ENCODE measurements at places on chromosomes 5 and 9.

DNA sequence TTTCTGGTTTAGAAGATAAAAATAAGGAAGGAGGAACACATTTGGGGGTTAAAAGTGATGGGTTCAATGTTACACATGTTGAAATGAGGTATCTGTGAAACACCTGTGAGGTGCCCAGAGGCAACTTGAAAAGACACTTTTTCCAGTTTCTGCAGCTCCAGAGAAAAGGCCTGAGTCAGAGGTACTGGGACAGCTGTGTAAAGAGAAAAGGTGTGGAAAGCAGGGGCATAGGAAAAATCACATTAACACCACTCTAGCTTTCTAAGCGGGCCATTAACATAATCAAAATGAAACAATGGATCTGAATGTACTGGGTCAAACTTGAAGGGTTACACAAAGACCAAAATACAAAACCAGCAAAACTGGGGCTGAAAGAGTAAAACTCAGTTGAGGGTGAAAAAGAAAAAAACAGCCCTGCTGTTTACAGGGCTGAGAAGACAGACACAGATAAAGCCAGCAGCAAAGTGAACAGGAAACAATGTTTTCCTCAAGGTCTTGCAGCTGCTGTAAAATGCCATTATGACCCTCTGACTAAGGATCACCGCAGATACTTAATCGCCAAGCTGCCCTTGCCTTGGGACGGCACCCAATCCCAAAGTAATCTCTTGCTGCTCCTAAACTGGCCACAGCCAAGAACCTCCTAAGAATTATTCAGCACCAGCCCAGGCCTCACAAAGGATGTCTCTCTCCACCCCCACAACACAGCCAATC, 104.7 kb downstream of the DROSHA start:
- no peak for DNase-seq

GRCh38 chr5:80034559-80034958, 589 bp upstream of the THBS4 start:
- DNase-seq, result no peak

GRCh38 chr5:129915415-129915814, 11.2 kb downstream of the CHSY3 start:
- DNase-seq, result no peak

DNA sequence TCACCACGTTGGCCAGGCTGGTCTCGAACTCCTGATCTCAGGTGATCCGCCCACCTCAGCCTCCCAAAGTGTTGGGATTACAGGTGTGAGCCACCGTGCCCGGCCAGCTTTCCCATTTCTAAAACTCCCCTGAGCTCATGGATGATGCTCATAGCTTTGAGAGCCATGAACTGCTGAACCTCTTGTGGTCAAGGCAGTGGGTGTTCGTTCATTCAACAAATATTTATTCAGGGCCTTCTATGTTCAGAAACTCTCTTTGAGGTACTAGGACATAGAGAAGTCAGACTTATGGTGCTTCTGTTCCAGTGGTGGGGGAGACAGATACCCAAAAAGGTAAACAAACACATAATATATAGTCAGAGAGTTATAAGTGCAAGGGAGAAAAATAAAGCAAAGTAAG, 2.7 kb downstream of the BSPRY start:
- DNase-seq, result no peak

DNA sequence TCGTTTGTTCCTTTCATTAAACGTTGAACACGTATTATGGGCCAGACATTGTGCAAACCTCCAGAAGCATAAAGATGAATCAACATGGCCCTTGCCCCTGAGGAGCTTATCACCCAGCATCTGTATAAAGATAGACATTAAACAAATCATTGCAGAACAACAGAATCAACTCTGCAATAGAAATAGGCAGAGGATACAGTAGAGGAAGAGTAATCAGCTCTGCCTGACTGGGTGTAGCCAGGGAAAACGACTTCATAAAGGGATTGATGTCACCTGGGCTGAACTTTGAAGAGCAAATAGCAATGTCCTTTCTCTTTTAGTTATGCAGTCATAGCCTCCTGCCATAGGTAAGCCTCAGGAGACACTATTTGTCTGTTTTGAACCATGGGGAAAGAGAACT, 13.4 kb downstream of the RGS7BP start:
- no peak for DNase-seq

- no peak for DNase-seq
These were observed 19.8 kb downstream of the SLC6A18 start for GRCh38 chr5:1244976-1245375.

Data from neuronal stem cell (in vitro differentiated cells).